ENCODE measurements at places on chromosomes 2 and 18.

GRCh38 chr2:211061612-211062296 lies 505.4 kb downstream of the CPS1 start:
- DNase-seq: no peak

GRCh38 chr2:83674050-83674449 lies 785.0 kb downstream of the SUCLG1 start:
- DNase-seq: no peak

GRCh38 chr2:118936306-118936705 lies 5.7 kb upstream of the MARCO start:
- no peak for DNase-seq

DNA sequence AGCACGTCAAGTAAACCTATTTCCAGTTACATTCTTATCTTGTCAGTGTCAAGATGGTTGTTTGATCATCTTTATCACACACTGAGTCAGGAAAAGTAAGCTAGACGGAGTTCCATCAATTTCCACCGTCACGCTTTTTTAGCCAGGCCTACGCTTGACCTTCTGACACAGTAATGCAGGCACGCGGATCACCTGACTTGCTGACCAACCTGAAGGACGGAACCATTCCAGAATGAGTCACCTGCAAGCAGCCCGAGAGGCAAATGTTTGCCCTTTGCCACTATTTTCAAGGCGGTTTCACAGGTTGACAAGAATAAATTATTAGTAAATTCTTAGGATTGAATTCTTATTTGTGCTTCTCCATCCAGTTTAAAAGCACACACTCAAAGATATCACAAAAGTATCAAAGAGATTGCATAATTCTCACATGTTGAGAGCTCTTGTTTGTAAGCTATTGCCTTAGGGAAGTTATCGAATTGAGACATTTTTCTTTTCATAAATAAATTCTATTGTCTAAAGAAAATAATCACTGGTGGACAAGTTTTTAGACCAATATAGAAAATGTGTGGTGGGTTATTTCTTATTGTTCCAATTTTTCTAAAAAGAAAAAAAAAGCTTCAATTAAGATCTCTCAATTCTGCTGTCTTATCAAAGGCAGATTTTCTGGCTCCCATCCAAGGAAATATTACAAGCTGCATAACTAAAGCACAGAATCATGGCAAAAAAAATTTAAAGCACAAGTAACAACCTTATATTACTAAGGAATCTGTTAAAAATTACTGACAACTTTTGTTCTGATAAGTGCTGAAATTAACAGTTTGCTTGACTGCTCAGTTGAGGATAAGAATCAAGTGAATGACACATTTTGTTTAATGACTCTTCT lies 31.9 kb downstream of the UXS1 start:
- DNase-seq: peak; percentile 15

DNA sequence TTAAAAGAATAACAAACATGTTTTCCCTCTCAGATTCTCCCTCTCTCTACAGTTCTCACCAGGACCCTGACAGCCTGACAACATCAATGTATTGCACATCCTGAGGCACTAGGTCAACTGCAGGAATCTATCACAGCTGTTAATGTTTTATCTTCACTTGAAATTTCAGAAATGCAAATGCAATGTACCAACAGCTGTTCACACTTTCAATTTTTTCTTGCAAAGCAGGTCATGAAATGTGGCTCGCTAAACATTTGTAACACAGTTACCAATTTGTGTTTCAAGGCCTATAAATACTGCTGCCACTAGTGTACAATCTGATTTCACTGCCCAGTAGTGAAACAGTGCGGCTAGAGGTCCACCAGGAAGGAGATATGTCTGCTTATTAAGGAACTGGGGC lies 147.8 kb downstream of the EXOC6B start:
- DNase-seq: no peak

- no peak for DNase-seq
Measured at GRCh38 chr2:73897240-73897583, 4.4 kb downstream of the ACTG2 start.

GRCh38 chr2:232761301-232761907 lies 15.0 kb downstream of the KCNJ13 start:
- DNase-seq: peak; percentile 50

- DNase-seq: no peak
Measured at GRCh38 chr2:55357927-55358326, 61.7 kb downstream of the CCDC88A start.

GRCh38 chr2:101341901-101342624 lies 33.6 kb upstream of the RNF149 start:
- DNase-seq: peak; percentile 81

- no peak for DNase-seq
Measured at GRCh38 chr18:48038636-48039035, 108.2 kb upstream of the SMAD2 start.

DNA sequence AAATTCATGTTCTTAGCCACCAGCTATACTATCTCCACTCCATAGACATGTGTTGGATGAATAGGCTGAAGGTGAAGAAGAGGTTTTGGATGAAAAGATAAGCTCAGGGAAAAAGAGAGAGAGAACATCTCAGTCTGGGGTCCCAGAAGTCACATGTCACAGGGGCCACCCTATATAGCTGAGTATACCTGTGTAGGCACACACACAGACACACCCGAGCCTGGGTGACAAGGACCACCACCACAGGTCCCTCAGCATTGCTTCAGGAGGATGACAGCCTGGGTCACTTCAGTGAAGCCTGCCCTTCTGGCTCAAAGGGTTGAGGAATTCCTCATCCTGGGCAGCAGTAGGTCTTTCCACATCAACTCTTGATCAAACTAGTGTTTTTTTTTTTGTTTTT lies 56.2 kb downstream of the POLR1A start:
- DNase-seq: no peak

GRCh38 chr2:219562049-219563020 lies 9.0 kb downstream of the OBSL1 start:
- DNase-seq: no peak

GRCh38 chr2:108904680-108905079 lies 84.3 kb downstream of the EDAR start:
- DNase-seq: no peak

DNA sequence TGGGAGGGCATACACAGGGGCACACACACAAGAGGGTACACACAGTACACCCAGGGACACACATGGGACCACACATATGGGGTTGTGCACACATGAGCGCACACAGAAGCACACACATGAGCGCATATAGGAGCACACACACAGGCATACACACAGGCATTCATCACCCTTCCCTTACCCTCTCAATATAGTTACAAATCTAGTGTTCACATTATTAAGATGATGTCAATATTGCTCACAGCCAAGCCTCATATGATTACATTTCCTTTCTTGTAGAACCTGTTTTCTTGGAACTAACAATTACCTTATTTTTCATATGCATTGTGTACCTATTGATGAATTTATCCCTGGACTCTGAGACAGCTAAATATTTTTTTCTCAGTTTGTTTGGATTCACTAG lies 156.7 kb downstream of the FHOD3 start:
- no peak for DNase-seq

- DNase-seq: no peak
Measured at GRCh38 chr2:170821531-170822289, 5.0 kb downstream of the GAD1 start.

DNA sequence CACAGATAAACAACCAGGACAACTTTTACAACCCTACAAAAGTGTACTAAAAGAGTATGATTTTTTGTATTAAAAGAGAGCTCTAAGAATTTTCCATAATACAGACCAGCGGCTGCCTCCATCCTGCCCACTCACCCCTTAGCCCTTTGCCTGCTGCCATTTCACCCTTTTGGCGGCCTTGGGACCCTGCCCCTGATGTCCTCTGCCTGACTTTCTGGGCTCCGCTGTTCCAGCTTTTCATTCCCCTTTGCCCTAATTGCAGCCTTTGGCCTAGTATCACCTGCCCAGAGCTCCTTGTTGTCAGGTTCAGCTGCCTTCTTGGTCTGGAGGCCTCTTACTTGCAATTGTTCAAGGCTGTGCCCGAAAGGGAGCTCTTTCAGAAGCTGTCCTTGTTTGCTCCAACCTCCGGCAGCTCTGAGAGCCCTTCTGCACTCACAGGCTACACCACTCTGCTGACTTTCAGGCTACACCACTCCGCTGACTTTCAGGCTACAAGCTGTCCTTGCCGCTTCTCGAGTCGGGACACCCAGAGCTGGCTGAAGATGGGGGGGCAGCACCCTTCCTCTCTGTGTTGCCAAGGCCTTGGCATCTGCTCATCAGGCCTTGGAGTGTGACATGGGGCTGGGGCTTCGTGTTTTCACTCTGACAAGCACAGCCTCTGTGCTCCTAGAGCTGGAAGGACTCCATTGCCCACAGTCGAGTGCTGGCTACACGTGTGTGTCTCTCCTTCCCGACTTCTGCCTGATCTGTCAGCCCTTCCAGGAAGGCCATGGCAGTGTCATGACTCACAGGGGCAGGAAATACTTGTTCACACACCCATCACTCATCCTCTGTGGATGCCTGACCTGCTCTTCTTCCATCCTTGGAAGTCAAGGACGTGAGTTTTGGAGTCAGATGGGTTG lies 43.1 kb upstream of the HDAC4 start:
- DNase-seq: no peak

DNA sequence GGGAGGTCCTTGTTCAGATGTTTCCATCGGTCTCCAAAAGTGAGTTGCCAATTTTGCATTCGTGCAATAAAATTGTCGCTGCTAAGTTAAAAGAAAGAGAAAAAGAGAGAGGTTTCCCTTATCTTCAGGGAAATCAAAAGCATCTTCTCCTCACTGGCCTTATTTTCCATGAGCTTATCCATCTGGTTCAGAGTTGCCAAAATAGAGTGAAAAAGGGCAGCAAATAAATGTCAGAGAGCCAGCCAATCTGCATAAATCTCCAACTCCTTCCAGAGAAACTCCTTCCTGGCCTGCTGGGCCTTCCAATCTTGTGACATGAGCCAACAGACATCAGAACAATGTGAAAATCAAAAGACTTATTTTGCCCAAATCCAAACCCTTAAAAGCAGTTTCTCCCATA lies 28.4 kb downstream of the PAX3 start:
- no peak for DNase-seq

GRCh38 chr2:19848952-19849351 lies 52.8 kb downstream of the TTC32 start:
- DNase-seq: no peak

- no peak for DNase-seq
Measured at GRCh38 chr2:23516520-23517256, 131.7 kb downstream of the KLHL29 start.

GRCh38 chr18:46402396-46402795 lies 254.6 kb downstream of the LOXHD1 start:
- no peak for DNase-seq

DNA sequence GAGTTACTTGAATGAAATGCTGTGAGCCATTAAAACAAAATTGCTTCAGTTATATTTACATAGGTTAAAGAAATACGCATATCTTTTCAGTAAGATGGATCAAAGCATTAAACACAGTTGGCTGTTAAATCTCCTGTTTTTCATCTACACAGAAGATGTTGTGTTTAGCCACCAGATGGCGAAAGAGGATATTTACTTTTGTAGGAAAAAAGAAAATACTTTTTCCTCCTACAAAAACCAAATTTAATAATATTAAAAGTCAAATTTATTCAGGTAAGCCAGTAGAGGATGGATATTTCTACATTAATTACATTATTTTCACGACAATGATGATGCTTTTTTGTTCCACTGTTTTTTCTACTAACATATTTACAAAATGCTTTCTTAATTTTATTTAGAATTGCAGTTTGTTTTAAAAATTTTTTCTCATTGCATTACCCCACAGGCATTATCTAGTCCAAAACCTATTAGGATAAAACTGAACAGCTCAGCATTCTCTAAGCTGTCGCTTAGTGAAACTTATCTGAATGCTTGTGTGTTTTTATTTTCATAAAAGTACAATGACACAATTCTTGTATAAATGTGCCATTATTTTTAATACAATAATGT lies 173.7 kb downstream of the ASXL3 start:
- peak; percentile 13 for DNase-seq

- no peak for DNase-seq
Measured at GRCh38 chr2:160651416-160652200, 158.0 kb upstream of the RBMS1 start.

DNA sequence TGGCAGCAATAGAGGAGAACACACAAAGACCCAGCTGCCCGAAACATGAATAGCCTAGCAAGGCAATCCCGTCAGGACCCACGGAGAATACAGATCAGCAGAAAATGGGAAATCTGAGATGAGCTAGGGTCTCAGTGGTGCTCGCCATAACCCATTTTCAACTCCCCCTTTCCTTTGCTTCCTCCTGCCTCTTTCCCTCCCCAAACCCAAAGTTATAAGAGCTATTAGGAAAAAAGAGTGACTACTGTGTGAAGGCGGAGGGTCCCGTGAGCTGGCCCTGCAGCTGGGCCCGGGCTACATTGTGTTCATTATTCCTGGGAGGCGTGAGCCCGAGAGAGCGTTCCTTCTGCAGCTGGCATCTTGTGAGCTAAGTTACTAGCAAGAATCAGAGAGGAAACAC lies 118.4 kb downstream of the PID1 start:
- DNase-seq: no peak

DNA sequence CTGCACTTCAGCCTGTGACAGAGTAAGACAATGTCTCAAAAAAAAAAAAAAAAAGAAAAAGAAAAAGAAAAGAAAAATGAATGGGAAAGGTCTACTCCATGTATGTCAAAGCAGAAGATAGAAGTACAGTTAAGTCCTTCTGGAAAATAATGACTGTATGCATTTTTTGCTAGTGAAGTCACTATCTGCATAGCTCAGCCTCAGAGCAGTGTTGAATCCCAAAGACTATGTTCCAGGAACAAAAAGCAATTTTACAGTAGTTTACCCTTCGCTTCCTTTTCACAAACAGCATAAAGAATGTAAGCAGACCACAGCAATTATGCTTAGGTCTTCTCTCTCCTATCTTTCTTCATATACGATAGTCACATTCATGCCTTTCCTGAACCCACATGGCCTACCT lies 497.4 kb downstream of the CMPK2 start:
- no peak for DNase-seq

DNA sequence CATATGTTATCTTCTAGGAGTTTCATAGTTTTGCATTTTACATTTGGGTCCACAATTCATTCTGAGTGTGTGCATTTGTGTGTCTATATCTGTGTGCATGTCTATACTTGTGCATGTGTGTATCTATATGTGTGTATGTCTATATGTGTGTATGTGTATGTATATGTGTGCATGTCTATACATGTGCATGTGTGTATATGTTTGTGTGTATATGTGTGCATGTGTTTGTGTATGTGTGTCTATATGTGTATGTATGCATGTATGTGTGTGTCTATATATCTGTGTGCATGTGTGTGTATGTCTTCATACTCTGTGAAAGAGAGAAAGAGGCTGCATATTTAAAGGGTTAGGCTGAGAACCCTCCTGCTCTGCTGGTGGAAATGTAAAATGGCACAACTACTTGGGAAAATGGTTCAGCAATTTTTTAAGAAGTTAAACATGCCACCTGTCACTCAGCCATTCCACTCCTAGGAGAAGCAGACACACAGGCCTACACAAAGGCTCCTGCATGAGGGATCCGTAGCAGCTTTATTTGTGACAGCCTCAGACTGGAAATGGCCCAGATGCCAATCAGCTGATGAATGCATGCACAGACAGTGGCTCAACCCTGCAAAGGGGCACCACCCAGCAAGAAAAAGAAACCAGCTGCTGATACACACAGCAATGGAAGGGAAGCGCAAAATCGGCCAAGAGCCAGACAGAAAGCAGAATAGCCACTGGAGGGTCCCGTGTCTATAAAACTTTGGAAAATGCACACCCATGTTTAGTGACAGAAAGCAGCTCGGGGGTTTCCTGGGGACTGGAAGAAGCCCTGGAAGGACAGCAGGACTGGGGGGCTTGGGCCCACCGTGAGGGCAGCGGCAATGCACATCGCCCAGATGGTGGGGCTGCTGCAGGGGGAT lies 146.8 kb downstream of the SEPTIN10 start:
- no peak for DNase-seq

Measured in NB4 (cell line).